Naive thymus-derived CD4-positive, alpha-beta T cell (primary cell): ENCODE measurements at places on chromosomes 2 and 18.

DNA sequence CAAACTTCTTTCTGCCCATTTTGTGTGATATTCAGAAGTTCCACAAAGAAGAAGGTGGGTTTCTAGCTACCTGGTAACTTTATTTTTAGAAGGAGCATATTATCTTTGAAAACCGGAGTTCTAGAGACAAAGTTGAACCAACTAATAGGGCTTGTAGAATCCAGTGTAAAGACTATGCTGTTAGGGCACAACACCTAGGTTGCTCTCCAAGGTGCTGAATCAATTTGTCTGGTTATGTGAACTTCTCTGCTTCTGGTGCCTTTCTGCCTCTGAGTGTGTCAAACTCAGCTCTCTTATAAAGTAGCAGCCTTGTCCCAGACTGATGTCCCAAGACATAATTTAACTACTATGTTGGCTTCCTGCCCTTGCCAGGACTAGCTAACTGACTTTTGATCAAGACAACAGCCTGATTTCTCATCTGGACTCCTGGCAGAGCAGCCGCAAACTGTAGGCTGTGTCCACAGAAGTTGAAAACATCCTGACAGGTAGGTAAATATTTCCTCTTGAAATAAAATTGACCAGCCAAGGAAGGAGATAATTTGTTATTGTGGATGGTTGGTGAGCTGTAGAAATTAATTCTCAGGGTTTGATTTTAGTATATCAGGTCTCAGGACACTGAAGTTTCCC, 119.4 kb downstream of the CYRIA start:
- DNase-seq, result no peak

- DNase-seq, result no peak
Measured at GRCh38 chr2:159366538-159366937, 80.0 kb upstream of the WDSUB1 start.

DNA sequence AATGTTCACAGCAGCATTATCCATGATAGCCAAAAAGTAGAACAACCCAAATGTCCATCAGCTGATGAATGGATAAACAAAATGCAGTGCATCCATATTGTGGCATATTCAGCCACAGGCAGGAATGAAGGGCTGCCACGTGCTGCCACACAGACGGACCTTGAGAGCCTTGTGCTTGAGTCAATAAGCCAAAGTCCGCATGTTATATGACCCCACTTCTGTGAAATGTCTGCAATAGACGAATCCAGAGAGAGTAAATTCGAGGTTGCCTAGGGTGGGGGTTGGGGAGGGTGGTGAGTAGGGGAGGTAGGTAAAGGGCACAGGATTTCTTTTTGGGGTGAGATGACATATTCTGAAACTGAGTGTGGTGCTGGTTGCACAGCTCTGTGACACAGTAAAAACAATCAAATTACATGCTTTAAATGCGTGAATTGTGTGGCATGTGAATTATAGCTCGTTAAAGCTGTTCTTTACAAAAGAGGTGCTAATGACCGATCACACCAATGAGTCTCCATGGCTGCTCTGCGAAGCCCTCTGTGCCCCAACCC, 38.9 kb upstream of the LDLRAD4 start:
- no peak for DNase-seq

DNA sequence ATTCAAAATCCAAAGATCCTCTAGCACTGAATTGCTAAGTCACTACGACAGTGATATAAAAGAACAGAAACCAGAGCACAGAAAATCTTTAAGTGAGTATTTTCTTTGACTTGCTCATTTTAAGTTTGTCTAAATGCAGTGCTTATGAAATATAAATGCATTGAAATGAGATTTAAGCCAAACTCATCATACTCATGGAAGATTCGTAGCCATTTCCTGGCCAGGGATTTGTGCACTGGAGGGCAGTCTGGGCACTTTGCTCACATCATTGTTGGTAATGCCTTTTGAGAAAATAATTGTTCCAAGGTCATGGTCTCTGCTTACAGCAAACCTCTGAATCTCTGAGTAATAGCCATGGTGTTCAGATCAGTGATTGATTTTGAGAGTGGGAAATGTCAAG, 307.7 kb downstream of the ARHGAP15 start:
- no peak for DNase-seq

DNA sequence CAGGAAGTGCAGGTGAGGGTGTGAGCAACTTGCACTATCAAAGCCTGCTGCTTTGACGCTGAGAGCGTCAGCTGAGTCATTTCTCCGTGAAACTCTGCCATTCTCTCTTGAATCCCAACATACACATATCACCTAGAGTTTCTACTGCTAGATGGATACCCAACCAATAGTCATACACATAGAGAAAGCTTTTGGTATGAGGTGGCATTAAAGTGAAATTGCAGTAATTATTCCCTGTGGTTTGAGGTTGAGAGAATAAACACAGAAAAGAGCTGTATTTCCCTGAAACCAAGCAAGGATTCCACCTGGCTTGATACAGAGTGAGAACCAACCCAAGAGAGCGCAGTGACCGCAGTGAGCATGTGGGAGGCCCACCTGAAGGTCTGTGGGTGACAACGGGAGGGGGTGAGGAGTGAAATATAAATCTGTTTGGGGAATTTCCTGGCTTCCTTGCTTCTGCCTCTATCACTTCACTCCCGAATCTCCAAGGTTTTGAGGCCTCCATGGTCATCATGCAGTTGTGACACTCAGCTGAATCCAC, 28.8 kb upstream of the TMEM18 start:
- DNase-seq, result no peak
